ENCODE measurements at places on chromosomes 7 and 10.
A peak's percentile ranks its signal among the peaks of the same experiment; 100 is the strongest.

DNA sequence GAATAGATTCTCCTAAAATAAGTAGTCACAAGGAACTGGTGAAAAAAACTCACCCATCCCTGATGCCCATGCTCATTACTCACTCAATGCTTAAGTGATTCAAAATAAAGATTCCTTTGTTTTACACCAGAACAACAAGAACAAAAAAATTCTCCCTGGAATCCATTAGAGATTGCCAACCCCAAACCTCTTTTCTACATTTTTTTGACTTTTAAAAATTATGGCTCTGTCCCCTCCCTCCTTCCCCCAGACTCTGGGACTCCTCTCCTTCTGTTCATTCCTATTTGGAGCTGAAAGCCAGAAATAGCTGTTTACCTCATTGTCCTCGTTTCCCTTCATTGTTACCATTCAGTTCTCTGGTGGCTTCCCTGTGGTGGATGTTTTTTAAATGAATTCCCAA is 63.2 kb upstream of the FHIP2A start:
- no peak for DNase-seq

DNA sequence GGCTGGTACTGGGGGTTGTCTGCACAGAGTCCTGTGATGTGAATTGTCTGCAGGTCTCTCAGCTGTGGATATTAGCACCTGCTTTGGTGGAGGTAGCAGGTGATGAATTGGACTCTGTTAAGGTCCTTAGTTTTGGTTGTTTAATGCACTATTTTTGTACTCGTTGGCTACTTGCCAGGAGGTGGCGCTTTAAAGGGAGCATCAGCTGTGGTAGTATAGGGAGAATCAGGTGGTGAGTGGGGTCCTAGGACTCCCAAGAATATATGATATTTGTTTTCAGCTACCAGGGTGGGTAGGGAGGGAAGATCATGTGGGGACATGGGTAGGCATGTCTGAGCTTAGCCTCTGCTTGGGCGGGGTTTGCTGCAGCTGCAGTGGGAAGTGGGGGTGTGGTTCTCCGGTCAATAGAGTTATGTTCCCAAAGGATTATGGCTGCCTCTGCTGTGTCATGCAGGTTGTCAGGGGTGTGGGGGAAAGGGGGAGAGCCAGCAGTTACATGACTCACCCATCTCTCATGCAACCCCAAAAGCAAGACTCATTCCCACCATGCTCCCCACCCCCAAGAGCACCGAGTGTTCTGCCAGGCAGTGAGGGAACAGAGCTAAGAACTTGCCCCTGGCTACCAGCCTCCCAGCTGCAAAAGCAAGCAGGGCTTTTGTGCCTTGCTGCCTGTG is 53.7 kb upstream of the ZNF273 start:
- DNase-seq: peak; percentile 52

- DNase-seq: peak; percentile 53
Measured at GRCh38 chr10:46530249-46531186, 25.9 kb downstream of the GPRIN2 start.

- DNase-seq: peak; percentile 23
Measured at GRCh38 chr7:80593869-80594586, 44.4 kb upstream of the CD36 start.

GRCh38 chr7:30549931-30550493 is 44.7 kb upstream of the GARS1 start:
- DNase-seq: no peak

DNA sequence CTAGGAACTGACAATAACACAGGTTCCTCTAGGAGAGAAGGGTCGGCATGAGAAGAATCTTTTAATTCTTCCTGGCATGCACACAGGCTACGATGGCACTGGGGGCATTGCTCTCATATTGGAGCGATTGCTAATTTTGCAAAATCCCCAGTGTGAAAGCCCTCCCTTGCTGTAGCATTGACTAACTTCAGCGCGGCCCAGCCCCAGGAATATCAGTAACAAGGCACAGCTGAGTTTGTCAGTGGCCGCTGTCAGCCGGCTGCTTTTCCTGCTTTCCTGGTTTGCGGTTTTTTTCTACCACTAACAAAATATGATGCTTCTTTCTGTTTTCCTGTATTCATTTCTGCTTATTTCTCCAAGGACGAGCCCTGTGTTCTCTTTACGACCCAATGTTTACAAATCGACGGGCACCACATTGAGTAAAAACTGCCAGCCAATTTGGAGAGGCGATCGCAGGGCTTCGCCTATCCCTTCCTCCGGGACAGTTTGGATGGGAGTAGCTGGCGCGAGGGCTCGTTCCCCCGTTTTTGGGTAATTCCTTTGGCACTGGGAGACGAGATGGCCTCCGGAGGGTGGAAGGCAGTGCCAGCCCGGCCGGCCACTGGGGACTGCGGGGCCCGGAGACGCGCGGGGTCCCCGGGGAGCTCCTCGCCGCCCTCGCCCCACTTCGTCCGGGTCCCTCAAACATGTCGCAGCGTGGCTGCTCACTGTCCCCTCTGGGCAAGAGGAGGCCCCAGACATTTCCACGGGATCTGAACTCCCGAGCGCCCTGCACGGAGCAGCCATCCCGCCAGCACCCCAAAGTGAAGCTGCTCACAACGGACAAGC is 967 bp downstream of the ADARB2 start:
- DNase-seq: no peak

All from iris pigment epithelial cell (primary cell).